Ovary (tissue), 10 donors: ENCODE measurements at places on chromosomes 2 and 18. TPM values are rescaled to one million over a fixed set of nuclear protein-coding genes. Genes with fewer than 3 reads are reported as not detected.

The IER3IP1 gene
- 13.5 TPM for total RNA-seq

The NT5C1B gene
- not detected for total RNA-seq

The CRYGD gene
- total RNA-seq = 7.3 TPM

The HOXD13 gene
- total RNA-seq = not detected

The HRH4 gene
- total RNA-seq = not detected

The C2orf81 gene
- 3.7 TPM for total RNA-seq

The CAPG gene
- total RNA-seq = 6.8 TPM

The HS6ST1 gene
- 40.7 TPM for total RNA-seq

The C2orf92 gene
- 17.5 TPM for total RNA-seq

- DNase-seq = no peak
Measured at GRCh38 chr2:187978356-187978755, 313.3 kb upstream of the GULP1 start.

GRCh38 chr18:62784338-62784965 is 69.1 kb downstream of the PHLPP1 start:
- DNase-seq = no peak

DNA sequence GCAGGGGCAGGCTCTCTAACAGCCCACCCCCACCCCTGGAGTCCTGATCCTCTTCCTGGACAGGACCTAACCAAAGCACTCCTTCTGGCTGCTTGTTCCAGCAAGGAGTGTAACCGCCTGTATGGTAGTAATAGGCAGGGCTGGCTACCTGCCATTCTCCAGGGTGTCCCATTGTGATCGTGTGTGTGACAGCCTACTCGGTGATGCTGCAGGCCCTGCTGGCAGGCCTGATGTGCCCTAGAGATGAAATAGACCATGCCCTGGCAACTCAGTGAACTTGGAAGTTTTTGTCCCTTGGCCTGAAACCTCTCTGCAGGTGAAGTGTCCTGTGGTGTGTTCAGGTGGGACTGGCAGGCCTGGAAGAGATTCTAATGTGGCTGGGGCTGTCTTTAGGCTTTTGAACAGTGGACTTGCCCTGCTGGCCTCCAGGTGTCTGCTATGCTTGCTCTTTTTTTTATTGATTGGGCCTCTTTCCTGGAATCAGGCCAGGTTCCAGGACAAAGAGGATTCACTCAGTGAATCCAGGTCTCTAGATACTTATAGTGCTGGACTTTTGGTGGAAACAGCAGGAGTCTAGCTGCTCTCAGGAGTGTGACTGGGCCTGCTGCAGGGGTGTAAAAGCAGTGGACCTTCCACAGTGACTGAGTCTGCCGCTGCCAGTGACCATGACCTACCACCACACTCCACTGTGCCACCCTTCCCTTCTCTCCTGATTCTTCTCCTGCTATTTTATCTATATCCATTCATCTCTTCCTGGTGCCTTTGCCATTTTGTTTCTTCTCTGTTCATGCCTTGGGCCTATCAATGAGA is 132.1 kb downstream of the CTIF start:
- DNase-seq = no peak

- no peak for DNase-seq
Measured at GRCh38 chr2:97011977-97012569, 25.7 kb upstream of the FAM178B start.

DNA sequence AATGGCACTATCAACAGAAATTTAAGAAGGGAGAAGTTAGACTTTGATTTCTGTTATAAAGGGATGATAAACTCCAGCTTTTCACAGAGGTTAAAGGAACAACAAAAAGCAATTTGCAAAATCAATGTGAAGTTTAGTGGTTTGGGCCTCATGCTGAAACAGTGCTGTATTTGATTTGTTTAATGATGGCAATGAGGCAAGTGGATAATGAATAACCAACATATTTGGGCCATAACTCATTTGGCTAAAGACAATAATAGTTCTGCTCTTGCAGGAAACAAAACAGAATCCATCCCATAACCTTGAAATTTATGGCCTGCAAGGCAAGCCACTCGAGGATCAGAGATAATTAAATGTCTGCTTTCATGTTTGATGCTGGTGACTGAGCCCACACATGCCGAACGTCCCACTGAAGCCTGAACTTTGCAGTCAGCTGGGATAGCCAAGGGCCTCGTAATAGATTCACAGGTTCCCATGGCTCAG is 56.5 kb downstream of the TPGS2 start:
- no peak for DNase-seq

DNA sequence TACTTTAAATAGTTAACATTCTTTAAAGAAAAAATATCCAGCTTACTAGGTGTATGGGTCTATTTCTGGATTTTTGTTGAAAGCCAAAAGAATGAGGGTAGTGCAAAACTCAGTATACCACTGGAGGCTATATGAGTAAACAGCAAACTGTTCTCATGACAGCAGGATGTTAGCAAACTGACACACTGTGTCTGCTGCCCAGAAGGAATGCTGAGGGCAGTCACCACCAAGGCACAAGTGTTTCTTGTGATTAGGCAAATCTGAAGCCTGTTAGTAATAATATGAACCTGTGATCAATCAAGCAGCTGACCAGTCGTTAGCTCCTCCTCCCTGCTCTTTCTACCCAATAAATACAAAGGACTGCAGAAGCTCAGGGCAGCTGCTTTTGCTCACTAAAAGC is 50.5 kb upstream of the SULT1C3 start:
- DNase-seq = no peak

- DNase-seq = no peak
Measured at GRCh38 chr2:17076533-17076932, 410.9 kb upstream of the CYRIA start.

DNA sequence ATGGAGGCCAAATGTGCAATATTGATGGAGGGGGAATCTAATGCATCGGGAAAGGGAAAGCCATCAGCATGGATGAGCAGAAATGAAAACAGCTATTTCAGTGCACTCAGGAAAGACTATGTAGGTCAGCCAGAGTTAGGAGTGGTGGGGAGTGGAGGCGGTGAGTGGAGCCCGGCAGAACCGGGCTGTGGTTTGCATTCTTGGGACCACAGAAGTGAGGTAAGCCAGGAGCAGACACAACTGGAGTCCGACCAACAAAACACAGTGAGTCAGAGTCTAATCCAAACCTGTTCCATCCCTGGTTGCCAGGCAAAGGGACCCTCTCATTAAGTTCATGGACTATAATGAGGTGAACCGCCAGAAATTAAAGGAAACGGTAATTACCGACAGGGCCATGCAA is 61.1 kb upstream of the RAB12 start:
- peak; percentile 28 for DNase-seq

GRCh38 chr2:153786016-153786415 is 85.7 kb upstream of the GALNT13 start:
- no peak for DNase-seq

GRCh38 chr18:35466815-35467623 is 30.7 kb downstream of the INO80C start:
- DNase-seq = no peak

DNA sequence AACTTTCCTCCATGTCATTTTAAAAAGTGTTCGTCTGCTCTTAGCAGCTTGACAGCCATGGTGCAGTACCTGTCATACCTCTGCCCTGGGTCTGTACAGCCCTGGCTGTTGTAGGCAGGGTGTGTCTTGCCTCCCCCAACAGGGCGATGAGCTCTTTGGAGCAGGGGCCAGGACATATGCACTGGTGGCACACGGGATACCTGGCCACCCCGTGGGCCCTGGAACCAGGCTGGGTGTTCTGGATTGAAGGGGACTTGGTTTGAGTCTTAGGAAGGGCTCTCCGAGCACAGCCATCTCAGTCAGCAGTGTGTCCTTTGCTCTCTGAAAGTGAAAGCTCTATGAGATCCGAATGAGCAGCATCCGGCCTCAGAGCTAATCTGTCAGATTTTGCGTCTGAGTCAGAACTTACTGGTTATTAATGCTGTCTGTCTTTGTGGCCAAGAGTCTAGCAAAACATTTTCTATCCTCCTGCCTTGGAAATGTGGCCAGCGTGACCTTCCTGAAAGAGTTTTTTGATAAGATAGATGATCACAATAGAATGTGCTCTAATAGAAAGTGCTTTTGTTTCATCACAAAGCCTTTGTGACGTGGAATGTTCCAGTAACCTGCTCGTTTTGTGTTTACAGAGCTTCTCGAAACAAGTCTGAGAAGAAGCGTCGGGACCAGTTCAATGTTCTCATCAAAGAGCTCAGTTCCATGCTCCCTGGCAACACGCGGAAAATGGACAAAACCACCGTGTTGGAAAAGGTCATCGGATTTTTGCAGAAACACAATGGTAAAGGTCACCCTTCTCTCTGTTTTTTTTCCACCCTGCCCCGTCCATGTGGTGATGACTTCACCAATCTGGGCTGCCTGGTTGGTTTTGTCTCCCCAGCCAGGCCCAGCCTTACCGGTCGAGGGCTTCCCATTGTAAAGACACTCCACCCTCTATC is 77.3 kb upstream of the RPL31 start:
- DNase-seq = no peak

DNA sequence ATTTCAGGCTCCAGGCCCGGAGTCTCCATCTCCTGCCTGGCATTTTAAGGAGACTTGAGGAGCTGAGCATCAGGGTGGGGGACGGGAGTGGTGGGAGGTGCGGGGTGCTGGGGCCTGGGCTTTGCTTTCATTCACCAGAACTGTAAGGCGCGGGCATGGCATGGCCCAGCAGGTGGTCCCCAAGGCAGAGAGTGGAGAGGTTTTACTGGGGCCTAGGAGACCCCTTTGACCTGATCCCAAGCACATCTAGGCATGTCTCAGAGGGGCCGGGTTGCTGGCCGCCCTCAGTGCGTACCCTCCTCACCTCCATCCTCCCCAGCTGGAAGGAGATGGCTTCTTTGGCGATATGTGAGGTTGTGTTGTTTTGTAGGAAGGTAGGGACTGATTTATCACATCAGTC is 172.5 kb downstream of the KLHL29 start:
- no peak for DNase-seq

DNA sequence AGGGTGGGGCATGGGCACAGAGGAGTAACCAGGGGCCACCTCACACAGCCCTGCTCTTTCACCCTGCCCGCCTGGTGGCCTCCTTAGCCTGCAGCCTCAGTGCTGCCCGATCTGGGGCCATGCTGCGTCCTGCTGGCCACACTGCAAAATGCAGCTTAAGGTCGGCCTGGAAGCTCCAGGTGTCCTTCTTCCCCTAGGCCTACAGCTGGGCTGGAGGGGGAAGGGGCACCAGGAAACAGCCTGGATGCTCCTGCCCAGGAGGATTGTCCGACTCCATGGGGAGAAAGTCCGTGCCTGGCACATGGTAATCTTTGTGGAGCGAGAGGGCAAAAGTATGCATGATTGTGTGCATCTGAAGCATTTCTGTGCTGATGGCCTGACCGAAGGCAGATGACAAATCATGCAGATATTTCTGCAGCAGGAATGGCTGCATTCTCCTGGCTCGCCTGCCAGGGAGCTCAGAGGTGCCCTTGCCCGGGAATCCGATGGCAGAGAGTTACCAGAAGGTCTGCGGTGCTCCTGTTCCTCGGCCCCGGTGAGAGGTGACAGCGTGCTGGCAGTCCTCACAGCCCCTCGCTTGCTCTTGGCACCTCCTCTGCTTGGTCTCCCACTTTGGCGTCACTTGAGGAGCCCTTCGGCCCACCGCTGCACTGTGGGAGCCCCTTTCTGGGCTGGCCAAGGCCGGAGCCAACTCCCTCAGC is 12.8 kb upstream of the ALPP start:
- no peak for DNase-seq

- DNase-seq = no peak
Measured at GRCh38 chr2:160096409-160096808, 34.0 kb upstream of the PLA2R1 start.

DNA sequence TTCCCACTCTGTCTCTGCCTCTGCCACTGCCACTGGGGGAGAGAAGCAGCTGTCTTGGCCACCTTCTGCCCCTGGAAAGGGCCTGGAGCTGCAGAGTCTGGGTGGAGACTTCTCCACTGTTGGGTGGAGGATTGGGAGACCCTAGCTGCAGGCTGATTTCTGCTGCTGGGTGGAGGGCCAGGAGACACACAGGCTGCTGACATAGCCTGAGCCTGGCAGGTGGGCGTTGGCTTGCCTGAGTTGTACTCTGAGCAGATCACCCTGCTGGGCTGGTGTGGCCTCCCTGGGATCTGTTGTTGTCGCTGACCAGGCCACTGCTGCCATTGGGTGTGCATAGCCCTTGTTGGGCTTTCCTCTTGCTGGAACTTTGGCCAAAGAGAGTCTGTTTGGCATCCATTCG is 64.3 kb downstream of the ARHGEF4 start:
- no peak for DNase-seq

DNA sequence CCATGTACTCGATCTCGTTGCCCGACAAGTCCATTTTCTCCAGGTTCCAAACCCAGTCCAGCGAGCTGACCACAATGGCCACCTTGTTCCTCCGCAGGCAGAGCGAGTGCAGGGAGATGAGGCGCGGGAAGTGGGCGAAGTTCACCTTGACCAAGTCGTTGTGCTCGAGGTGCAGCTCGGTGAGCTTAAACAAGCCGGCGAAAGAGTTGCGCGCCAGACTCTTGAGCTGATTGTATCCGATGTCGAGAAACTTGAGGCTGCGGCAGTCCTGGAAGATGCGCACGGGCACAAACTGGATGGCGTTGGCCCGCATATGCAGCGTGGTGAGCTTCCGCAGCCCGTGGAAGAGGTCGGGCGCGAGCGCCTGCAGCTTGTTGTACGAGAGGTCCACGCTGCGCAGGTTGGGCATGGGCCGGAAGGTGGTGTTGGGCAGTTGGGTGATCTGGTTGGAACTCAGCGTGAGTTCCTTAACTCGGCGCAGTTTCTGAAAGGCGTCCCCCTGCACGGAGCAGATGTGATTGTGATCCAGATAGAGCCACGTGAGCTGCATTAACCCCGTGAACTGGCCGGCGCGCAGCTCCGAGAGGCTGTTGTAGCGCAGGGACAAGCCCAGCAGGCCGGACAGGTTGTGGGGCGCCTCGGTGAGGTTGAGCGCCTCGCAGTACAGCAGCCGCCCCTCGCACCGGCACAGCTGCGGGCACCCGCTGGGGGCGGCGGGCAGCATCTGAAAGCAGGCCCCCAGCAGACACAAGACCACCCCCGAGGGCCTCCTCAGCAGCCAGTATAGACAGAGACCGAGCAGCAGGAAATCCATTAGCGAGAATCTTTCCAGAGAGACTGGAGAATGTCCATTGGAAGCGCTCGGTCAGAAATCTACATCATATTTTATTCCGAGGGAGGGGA is 1.3 kb downstream of the LRRTM1 start:
- no peak for DNase-seq
